Gastroesophageal sphincter (tissue), 4 donors: ENCODE measurements at places on chromosomes 12 and 14.

DNA sequence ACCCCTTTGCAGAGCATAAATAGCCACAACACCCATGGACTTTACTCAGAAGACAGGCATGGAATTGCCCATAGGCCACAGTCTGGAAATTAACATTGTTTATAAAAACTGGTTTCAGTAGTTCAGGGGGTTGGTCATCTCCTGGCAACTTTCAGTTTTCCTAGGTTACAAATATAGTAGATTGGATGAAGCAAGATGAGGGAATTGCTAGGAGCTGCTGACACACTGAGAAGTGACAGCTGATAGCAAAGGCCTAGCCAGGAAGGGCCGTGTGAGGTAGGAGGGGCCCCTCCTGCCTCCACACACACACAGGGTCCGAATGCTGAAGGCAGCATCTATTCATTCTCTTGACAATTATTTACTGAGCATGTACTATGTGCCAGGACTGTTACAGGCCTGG lies 8.3 kb downstream of the GALNT16 start:
- H3K27me3 ChIP-seq = no peaks in the 10 kb centered on the region
- H3K4me3 ChIP-seq = no peak overlapping the region
- no peaks in the 10 kb centered on the region for H3K36me3 ChIP-seq
- H3K4me1 ChIP-seq = no peaks in the 10 kb centered on the region
- peak; percentile 13 for ATAC-seq

DNA sequence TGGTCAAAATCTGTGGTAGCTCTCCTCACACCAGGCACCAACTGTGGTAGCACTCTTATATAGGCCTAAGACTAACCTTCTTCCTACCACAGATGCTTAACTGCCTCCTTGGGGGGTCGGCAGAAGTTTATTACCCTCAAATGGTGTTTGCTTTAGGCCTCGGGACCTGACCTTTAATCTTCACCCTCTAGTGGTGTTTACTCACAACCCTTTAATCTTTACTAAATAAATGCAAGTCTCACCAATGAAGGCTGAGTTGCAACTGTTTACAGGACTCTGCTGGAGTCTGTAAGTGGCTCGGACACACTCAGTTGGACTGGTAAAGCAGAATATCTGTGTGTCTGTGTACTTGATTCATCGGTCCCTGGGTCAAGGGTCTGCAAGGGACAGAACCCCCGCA lies 29.4 kb downstream of the CCER1 start:
- H3K4me3 ChIP-seq = no peak overlapping the region
- no peak for ATAC-seq
- H3K27ac ChIP-seq = no peak overlapping the region
- H3K36me3 ChIP-seq = no peaks in the 10 kb centered on the region
- no peaks in the 10 kb centered on the region for H3K27me3 ChIP-seq

- no peak overlapping the region for H3K4me3 ChIP-seq
- no peak overlapping the region for H3K27ac ChIP-seq
- H3K4me1 ChIP-seq = peaks cover 18% of the 10 kb centered on the region
- ATAC-seq = peak; percentile 89
Measured at GRCh38 chr14:68824517-68825347, 31.9 kb upstream of the ZFP36L1 start.

DNA sequence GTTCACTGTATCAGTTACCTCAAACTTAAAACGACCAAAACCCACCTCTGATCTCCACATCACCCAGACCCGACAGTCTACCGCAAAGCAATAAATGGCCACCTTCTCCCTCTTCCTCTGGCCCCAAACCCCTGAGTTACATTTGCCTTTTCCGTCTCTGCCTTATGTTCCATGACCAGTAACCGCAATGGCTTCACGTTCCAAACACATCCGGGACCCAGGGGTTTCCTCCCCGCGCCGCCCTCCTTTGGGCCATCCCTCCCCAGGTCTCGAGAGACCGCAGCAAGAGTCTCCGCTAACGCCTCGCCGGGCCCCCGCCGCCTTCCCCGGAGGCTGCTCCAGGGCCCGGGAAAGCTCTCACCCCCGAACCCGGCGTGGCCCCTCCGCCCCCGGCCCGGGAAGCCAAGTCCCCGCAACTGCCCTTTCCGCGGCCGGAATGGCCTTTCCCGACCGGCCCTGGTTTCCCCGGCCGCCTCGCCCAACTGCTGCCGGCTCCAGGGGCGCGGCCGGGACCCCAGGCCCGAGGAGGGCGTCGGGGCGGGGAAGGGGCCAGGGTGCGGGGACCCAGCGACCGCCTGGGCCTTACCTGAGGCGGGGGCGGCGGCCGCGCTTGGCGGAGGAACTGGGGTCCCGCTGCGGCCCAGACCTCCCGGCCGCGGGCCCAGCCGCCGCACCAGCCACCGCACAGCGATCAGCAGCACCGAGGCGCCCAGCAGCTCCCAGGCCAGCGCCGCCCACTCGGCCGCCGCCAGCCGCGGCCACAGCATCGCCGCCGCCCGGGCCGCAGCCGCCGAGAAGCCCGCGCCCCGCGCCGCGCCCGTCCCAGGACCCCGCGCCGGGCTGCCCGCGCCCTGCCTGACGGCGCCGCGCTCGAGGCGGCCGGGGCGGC lies at the start of gene ANKLE2:
Gene ANKLE2, minus strand, starts transcription at position 801 of the 889 bp plus-strand sequence. Its CDS starts 34 bp downstream, at position 767.
- H3K4me1 ChIP-seq = no peaks in the 10 kb centered on the region
- peak within 1 kb of the TSS; percentile 92 for H3K27ac ChIP-seq
- no peaks in the 10 kb centered on the region for H3K36me3 ChIP-seq

DNA sequence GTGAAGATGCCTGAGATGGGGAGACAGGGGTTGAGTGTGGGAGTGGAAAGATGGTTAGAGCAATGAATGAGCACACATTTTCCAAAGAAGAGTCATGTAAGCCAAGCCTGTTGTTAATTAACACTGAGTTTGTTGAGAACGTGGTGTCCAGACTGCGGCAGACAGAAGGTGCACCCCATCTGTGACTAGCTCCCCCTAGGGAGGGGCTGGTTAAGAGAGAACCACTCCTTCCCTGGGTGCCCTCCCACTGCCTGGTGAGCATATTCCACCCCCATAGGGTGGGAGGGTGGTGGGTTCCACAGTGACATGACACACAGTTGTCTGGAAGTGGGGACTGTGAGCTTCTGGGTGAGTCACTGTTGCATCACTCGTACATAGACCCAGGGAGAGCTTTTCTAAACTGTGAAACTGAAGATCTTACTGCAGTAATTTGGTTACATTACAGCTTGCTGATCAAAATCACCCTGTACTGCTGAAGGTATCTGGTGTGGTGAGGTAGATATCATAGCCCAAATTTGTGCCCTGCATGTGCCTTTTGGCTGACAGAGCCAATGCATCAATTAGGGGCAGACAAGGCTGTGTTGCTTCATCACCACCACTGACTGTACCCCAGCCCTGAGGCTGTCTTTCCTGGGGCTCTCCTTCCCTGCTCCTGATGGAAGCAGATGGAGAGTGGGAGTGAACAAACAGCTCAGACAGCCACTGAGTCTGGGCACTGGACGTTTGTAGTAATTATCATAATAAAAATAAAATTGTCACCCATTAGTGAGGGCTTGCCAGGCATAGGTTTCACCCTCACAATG lies 150.9 kb downstream of the EMP1 start:
- peak; percentile 63 for ATAC-seq
- H3K4me3 ChIP-seq = no peak overlapping the region
- no peak overlapping the region for H3K27ac ChIP-seq
- H3K27me3 ChIP-seq = no peaks in the 10 kb centered on the region
- H3K36me3 ChIP-seq = no peaks in the 10 kb centered on the region
- no peaks in the 10 kb centered on the region for H3K4me1 ChIP-seq

DNA sequence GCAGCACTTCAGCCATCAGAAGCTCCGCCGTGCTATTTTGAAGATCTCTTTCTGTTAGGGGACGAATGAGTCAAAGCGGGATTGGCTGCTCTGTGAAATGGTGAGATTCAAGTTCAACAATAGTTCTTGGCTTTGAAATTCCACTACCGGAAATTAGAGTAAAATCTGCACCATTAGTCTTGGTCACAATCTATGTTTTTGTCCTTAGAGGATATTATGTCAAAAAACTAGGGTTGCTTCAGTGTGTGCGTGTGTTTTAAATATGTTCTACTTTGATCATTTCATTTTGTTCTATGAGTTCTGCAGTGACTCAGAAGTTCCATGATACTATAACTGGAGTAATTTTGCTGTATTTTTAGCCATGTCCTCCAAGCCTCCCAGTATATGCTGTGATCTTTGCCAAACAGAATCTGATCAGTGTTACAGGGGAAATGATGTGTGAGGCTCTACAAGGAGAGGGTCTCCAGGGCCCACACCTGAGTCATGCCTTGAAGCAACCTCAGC lies 22.6 kb downstream of the GPHB5 start:
- H3K4me1 ChIP-seq = no peaks in the 10 kb centered on the region
- H3K36me3 ChIP-seq = no peaks in the 10 kb centered on the region
- ATAC-seq = peak; percentile 19
- no peak overlapping the region for H3K4me3 ChIP-seq
- no peaks in the 10 kb centered on the region for H3K27me3 ChIP-seq

GRCh38 chr12:57620936-57621496 lies 9.8 kb downstream of the ARHGEF25 start:
- H3K4me3 ChIP-seq = no peak overlapping the region
- peaks cover 35% of the 10 kb centered on the region for H3K27me3 ChIP-seq
- no peaks in the 10 kb centered on the region for H3K4me1 ChIP-seq
- no peak for ATAC-seq
- H3K36me3 ChIP-seq = no peaks in the 10 kb centered on the region
- H3K27ac ChIP-seq = peak overlapping the region; percentile 2
